ENCODE measurements at places on chromosomes 5 and 9.

GRCh38 chr5:111668477-111669414, 88.2 kb downstream of the NREP start:
- DNase-seq = peak; percentile 51

DNA sequence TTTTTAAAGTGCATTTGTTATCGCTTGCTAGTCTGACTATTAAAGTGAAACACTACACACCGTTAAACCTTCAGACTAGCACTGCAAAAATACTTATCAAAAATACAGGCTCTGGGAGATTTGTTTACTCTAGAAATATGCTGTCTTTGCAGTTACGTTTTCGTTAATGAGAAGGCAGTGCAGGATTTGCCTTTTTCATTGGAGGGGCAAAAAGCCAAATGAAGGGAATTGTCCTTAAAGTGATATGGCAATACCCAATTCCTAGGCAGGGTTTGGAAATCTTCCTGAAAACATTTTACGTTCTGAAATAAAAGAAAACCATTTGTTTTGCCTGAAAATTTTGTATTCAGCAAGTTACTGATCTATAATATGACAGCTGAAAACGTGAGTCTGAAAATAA, 1800.2 kb downstream of the MAT2B start:
- no peak for DNase-seq

DNA sequence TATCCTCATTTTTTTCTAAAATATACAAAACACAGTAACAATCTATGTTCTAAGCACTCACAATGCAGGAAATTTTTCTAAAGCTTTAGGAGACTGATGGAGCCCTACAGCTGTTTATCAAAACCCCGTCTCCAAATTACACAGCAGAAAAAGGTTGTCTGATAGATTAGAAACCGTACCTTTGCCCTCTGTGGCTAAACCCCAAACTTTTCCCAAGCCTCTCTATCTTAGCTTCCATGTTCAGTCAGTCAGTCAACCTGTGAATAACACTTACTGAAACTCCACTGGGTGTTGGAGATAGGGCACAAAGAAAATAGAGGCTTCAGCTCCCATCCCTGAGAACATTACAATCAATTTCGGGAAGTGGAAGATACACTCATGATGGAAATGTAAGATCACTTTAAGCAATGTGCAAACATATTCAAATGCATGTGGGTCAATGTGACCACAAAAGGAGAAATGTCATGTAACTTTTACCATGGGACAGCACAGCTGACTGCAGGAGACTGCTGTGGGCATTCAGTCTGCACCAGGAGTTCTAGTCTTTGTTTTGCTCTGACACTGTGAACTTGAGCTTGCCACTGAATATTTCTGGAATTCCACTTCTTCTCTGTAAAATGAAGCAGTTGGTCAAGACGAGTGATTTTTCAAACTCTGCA, 279.5 kb upstream of the PIK3R1 start:
- DNase-seq = no peak

DNA sequence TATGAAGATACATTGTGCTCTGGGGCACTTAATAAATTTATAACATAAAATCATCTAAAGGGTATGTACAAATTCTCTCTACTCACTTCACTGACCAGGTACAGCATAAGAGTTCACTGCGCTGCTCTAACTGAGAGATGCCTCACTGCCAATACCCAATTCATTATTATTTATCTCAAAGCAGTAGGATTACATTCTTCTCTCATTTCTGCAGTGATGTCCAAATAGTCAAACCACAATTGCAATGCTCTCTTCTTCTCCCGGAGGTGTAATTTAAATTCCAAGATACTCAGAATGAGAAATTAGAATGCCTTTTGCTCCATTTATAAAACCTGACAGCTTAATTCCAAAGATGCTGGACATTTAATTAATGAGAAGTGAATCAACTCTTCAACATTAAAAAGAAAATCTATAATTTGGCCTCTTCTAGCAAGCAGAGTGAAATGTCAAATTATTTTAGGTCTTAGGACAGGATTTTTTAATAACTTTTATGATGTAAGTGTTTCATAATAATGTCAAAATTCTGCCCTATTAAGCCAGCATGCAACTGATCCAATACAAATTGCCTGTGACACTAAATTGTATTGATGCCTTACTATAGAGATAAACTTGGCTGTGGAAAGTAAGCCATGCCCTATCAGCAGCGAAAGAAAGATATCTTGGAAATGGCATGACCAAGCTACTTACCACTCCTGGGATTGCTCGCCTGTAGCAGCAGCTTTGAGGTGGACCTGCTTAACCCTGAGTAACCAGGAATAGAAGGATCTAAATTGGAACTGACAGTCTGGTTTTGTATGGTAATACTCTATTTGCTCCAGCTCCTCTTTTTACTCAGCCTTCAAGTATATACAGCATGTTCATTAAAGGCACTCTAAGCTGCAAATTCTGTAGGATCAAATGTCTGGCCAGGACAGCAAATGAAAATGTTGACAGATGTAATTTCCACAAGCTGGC, 374.2 kb upstream of the TYRP1 start:
- peak; percentile 1 for DNase-seq

DNA sequence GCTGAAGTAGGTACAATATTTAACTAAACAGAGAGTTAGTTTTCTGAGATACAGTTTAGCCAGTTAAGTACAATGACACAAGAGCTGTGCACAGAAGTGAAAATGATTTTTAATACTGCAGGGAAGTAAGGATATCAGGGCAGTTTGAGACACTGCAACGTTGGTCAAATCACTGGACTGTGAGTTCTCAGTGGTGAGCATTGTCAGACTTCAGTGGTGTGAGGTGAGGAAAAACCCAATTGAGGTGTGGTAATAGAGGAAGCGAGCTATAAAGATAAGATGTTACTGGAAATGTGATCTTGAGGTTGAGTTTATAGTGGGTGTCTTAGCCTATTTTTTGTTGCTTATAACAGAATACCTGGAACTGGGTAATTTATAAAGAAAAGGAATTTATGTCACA, 12.8 kb upstream of the FBXL7 start:
- DNase-seq = no peak

DNA sequence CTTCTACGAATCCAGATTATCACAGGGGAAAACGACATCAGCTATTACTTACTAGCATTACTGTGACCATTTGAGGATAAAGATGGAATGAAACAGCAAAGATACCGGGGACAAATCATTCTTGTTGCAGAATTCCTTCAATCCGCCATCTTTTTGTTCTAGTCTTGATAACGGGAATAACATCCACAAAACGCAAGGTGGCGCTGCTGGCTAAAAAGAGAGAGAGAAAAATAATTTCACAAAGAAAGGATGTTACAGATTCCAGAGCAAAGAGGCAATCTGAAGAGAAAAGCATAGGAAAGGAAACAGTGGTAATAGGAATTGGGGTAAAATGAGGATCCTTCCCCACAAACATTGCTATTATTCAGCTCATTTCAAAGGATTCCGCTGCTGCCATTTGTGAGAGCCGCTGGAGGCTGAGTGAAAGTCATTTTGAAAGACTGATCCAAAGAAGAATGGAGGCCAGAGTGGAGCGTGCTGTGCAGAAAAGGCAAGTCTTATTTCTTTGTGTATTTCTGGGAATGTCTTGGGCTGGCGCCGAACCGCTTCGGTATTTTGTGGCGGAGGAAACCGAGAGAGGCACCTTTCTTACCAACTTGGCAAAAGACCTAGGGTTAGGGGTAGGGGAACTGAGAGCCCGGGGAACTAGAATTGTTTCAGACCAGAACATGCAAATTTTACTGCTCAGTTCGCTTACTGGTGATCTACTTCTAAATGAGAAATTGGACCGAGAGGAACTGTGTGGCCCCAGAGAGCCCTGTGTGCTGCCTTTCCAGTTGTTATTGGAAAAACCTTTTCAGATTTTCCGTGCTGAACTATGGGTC, at the start of gene PCDHB7:
Gene PCDHB7, plus strand, starts transcription at position 264 of the 824 bp plus-strand sequence. Its CDS starts 192 bp downstream, at position 456.
- peak; percentile 54 for DNase-seq

DNA sequence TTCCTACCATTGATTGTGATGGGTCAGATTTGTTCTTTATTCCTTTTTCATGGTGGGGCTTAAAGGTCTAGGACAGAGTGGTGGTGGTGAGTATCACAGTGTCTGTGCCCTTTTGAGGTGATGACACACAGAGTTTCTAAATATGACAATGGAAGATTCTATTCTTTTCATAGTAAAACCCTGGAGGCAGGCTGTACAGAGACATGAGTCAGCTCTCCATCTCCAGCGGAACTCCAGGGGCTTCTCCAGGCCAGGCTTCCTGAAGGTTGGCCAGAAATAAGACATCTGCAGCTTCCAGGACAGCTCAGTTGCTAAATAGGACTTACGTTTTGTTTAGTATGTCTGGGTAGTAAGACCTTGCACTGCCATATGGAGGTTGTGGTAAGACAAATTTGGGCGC, 229.5 kb downstream of the CD180 start:
- DNase-seq = no peak

- no peak for DNase-seq
Measured at GRCh38 chr9:72022841-72023240, 37.6 kb downstream of the C9orf57 start.

DNA sequence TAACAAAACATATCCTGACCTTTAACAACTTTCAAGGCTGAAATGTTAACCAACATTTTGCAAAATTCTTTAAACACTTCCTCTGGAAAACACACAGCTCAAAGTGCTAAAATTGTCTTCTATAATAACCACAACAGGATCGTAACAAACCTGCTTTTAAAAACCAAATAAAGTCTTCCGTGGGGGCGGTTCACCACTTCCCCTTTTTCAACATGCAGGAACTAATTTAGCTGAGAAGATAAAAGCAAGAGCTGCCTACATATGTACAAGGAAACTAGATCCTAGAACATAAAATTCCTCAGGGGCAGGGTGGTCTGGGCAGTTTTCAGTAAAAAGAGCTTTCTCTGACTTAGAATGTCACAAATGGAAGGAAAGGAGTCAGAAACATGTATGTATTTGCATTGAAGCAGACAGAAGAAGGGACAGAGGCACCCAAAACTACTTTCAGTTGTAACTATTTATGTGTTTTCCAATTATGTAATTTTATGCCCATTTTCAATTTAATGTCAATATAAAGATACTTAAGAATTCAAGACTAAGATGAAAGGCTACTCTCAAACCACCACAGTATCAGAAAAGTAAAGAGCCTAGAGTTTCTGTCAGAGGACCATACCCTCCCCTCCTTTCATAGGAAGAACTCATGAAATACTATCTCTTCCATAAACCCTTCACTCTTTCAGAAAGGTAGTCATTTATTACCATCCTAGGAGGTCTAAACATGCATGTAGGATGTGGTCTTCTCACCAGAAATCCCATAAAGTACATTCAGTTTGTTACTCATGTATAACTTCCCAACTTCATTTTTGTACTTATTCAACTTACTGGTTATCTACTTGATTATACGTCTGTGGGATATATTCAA, 185.9 kb upstream of the RASA1 start:
- DNase-seq = peak; percentile 10

DNA sequence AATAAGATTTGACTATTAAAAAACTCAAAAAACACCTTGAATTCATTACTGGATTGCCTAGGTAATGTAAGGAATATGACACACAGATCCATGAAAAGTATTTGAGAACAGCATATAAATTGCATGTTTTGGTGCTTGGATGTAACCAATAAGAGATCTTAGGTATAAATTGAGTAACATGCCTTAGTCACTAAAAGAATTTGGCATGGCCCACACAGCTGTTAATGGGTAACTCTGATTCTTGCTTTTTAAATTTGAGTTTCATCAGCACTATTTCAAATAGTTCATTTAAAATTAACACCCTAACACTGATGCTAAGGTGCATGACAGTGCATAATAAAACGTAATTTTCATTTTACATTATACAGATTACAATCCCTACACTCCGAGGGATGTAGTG, 779.3 kb upstream of the WWC1 start:
- DNase-seq = no peak

DNA sequence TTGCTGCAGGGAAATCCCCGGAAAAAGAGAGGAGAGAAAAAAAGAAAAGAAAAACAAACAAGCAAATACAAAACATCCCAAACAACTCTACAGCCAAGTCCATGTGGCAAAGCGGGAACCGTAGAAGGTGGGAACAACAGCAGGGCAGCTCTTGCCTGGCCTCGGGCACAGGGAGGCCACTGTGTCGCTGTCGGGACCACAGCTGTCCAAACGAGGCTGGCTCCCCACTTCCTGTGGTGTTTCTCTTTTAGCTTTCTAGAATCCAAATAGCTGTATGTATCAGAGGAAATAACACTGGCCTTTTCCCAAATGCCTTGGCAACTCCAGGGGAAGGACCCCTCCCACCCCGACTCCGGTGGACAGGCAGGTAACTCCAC, 41.6 kb upstream of the EQTN start:
- DNase-seq = no peak

GRCh38 chr5:109759306-109759705, 69.6 kb downstream of the MAN2A1 start:
- no peak for DNase-seq

DNA sequence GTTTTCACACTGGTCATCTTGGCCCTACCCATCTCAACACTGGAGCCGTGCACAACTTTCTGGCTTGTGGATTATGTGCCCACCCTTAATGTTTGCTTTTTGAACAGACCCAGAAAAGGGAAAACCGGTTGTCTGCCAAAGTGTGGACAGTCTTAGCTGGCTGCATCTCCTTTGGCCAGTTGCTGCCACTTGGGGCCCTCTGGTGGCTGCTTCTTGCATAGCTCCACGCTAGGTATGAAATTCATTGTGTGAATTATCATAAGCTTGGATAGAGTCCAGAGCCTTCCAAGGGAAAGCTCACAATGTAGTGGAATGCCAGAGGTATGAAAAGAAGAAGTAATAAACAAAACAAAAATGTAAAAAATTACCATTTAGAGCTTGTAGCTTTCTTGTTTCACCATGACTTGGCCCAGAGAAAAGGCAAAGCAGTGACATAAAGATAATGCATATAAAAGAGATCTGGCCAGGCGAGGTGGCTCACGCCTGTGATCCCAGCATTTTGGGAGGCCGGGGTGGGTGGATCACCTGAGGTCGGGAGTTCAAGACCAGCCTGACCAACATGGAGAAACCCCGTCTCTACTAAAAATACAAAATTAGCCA, 12.5 kb upstream of the SLC36A3 start:
- DNase-seq = peak; percentile 87

- no peak for DNase-seq
Measured at GRCh38 chr5:76696251-76696650, 19.7 kb upstream of the F2R start.

DNA sequence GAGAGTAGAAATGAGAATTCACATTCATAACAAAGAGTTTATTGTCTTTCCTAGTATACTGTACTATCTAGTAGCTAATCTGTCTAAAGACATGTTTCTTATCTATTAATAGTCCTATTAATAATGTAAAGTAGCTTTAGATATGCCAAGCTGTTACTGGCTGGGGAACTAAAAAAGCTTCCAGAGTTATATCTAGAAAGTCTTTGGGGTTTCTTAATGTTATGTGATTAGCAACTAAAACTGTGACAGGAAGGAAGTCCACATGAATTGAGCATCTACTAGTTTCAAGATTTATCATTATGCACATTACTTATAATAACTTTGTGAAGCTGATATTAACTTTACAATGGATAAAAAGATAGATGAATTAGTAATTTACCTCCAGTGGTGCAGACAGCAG, 122.7 kb upstream of the CDKN2B start:
- no peak for DNase-seq

GRCh38 chr9:78680196-78680595, 383.3 kb downstream of the PSAT1 start:
- DNase-seq = no peak

GRCh38 chr5:25516141-25516540, 871.4 kb upstream of the CDH10 start:
- no peak for DNase-seq
